ENCODE measurements at places on chromosomes 2 and 18. TPM values are rescaled to one million over a fixed set of nuclear protein-coding genes. Genes with fewer than 3 reads are reported as not detected.

The CCDC141 gene
- 0.20 TPM for polyA plus RNA-seq

The ATP8B1 gene
- polyA plus RNA-seq, result 20.1 TPM

The PASK gene
- 3.6 TPM for polyA plus RNA-seq

The HES6 gene
- 6.5 TPM for polyA plus RNA-seq

- no peak for DNase-seq
Measured at GRCh38 chr18:11286431-11286830, 137.1 kb upstream of the PIEZO2 start.

- no peak for DNase-seq
Measured at GRCh38 chr2:37653805-37654378, 17.6 kb downstream of the CDC42EP3 start.

- no peak for DNase-seq
Measured at GRCh38 chr2:233163486-233164103, 87.9 kb upstream of the ATG16L1 start.

DNA sequence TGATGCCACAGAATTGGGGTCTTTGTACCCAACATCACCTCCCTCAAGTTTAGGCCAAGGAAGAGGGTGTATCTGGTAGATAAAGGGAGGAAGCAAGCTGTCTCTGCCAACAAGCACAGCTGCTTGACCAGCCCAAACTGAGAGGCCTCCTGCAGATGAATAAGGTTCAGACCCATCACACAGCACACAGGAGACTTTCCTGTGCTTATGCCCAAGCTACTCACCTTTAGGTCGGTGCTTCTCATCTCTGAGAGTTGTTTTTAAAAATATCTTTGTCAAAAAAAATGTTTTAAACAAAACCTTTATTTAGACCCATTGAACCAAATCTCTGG is 24.7 kb upstream of the SP3 start:
- DNase-seq, result no peak

- DNase-seq, result no peak
Measured at GRCh38 chr2:122083256-122084048, 328.0 kb downstream of the TSN start.

DNA sequence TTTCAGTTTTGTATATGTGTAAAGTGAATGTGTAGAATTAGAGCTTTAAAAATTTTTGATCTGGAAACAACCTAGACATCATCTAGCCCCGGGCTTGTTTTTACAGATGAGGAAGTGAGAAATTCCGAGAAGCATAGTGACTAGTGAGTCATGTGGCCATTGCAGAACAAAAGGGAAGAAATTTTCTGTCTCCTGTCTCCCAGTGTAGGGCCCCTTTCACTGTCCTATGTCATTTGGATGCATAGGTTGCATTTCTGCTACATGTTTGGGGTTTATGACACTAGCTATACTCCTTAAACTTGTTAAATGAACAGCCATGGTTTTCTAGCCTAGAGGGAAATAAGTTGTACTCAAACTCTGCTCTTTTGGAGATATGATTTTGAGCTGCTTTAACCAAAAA is 84.6 kb downstream of the PLCL1 start:
- DNase-seq, result no peak

DNA sequence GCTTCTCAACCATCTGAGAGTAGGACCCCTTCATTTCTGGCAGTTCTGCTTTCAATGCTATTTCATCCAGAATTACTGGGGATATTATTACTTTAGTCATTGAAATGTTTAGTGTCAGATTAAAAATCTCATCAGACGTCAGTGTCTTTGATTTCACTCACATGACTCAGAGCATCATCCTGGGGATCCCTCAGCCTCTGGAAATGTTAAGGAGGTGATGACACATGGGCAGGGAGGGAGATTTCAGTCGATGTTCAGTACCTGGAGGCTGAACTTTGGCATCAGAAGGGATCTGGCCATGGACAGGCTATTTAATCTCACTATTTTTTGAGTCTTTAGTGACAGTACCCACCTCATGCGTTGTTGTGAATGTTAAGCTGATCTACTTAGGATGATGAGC is 39.1 kb downstream of the OSBPL6 start:
- DNase-seq, result no peak
